ENCODE measurements at places on chromosomes 6 and 20.

GRCh38 chr6:164243012-164243610 is 828.6 kb downstream of the QKI start:
- no peak for DNase-seq

DNA sequence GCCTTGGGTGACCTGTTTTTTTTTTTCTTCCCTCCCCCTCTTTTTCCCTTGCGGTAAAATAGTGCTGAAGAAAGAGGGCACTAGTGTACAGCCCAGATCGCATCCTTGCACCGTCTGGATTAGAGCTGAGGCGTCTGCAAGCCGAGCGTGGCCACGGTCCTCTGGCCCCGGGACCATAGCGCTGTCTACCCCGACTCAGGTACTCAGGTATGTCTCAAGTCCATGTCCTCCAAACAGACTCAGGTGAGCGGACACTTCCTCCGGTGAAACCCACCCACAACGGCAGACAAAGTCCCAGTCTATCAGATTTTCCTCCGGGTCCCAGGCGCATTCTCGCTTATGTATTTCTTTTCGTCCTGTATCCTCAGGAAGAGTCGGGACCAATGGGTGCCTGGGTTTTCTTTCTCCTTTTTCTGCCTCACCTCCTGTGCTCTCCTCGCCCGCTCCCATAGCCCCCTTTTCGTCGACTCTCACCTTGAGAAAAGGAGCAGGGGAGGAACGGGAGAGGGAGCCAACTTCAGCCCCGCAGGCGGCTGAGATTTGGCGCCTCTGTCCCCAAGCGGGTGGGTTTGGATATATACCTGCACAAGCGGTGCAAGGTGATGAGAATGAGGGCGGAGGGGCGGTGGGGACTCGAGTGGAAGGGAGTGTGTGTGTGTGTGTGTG is 1.1 kb upstream of the GRM1 start:
- DNase-seq, result no peak

GRCh38 chr6:48169635-48170034 is 58.6 kb upstream of the PTCHD4 start:
- DNase-seq, result no peak

GRCh38 chr6:80214436-80215022 is 108.1 kb downstream of the BCKDHB start:
- DNase-seq, result peak; percentile 62

DNA sequence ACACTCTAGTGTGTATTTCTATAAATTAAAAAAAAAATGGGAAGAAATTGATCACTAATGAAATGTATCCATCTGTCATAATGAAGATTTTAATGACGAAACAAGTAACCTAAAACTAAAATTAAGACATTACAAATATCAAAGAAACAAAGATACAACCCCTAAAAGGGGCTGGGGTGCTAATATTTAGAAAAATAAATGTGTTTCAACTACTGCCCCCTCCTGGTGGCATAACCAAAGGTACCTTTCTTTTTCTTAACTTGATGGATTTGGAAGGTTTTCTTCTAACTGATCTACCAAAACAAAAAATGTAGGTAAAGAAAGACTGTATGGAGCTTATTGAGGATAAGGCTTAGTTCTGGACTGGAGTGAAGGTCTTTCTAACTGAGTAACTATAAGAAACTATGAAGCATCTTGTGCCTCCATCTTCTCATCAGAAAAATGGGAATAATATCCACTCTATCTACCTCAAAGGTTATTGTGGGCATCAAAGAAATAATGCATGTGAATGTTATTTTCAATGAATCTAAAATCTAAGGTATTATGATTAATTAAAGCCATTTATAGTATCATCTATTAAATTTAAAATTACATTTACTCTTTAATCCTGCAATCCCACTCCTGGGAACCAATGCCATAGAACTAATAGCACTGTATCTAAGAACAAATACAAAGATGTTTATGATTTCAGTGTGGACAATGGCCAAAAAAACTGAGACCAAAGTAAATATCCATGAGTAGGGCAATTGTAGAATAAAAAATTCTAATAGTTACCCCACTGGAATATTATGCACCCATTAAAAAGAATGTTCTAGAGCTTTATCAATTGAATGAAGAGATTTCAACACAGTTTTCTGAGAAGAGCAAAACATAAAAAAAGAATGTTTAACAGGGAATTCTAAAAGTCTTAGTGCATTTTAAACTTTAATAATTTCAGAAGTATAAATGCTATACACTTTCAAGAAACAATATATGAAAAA is 117.2 kb downstream of the BACH2 start:
- DNase-seq, result no peak

DNA sequence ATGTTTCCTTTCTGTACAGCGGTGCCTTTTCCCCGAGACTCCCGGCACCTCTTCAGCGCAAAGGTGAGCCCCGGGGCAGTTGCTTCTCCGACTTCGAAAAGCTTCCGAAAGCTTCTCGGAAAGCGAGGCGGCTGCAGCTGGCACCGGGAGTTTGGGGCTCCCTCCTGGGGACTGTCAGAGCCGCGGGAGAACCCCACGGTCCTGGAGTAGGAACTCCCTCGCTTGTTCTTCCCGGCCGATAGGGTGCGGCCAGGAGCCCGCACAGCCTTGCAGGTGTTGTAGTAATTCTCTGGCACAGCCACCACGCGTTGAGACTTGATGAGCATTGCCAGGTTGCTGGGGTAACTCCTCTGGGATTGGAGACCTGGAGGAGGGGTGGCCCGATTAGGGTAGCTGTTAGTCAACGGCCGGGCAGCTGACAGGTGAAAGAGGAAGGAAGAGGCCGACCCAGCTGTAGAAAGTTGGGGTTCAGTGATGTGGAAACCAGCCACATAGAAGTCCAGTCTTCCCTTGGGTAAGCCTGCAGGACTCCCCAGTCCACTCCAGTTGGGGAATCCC is 721 bp downstream of the KDM1B start:
- peak; percentile 40 for DNase-seq

GRCh38 chr6:20564269-20564668 is 30.0 kb downstream of the CDKAL1 start:
- peak; percentile 59 for DNase-seq

DNA sequence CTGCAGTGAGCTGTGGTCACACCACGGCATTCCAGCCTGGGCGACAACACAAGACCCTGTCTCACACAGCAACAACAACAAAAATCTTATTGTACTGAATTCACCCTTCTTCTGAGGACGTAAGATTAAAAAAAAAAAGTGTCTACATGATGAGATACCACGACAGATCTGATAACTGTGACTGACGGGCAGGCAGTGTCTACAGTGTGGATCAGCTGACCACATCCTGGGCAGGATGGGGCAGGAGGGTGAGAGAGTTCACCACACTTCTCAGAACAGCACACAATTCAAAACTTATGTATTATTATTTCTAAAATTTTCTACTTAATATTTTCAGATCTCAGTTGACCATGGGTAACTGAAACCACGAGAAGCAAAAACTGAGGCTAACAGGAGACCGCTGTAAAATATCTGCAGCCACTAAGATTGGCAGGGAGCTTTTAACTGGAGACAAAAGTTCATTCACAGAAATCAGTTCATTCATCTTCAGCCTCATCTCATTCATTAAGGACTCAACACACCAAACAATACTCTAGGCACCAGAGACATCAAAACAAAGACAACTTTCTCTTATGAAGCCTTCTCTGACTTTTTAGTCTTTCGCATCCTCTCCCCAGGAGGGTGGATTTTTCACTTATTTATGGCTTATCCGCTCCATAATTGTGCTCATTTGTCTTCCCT is 15.7 kb upstream of the NHSL1 start:
- DNase-seq, result no peak

DNA sequence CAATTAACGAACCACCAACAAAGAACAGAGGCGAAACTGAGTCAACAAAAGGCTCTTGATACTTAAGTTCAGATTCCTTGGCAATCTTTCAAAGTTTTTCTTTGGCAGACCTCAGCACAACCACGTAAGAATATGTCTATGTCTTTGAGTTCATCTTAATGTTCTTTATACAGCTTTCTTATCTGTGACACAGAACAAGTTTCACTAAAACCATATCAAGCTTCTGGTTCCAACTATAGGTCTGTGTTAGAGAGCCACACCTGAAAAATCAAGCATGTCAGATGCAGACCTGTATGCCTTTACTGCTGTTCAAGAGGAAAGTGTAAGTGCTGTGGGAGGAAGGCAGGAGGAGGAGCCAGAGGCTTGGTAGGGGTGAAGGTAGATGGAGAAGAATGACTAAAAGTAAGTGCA is 271.3 kb downstream of the KHDC1L start:
- peak; percentile 66 for DNase-seq

GRCh38 chr6:35745509-35745908 is 8.7 kb downstream of the ARMC12 start:
- no peak for DNase-seq

DNA sequence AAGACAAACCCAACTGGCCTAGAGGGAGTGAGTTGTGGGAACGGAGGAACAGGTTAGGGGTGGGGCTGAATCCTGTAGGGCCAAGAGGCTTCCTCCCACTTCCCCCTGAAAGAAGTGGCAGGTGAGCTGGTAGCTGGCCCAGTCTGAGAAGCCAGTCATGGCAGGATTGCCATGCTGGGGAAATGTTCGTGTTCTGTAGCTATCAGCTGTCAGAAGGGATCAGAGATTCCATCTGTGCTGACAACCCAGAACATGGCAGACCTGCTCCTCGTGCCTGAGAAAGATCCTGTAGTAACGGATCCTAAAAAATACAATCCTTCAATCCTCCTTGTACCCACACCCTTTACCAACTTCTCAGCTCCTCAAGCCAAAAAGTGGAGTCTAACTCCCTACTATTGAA is 43.0 kb downstream of the BANF2 start:
- DNase-seq, result no peak

- no peak for DNase-seq
These were observed 353.3 kb upstream of the CNR1 start for GRCh38 chr6:88519301-88520016.

- DNase-seq, result no peak
These were observed 27.4 kb downstream of the NPEPL1 start for GRCh38 chr20:58719971-58720371.

DNA sequence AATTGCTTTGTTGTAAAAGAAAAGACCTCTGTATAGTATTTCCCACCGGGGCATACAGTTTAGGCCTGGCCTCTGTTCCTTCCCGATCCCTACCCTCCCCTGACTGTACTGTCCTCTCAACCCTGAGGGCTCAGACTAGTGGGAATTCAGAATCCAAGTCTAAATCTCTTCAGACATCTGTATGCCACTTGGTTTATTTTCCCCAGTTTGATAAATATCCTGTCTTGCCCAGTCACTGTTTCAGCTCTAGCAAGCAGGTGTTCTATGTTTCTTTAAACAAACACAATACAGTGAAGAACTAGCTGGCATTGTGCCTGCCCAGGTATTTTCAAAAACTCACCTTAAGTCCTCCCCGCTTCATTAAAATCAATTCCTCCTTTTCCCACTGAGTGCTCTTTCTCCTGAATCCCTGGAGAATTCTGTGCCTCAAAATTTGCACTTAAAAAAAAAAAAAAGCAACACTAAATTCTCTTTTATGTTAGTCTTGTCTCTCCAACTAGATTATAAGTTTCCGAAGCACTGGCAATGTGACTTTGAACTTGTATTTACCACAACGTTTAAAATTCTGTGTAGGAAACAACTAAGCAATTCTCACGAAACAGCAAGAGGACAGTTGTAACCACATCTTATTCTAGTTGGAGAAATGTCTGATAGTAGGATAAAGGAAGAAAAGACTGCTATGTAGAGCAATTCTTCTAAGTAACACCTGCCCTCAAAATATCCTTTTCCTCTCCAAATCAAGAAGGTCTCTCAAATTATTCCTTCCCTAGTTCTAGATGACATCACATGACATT is 112.0 kb upstream of the CARMIL1 start:
- DNase-seq, result no peak

GRCh38 chr6:108165714-108166663 is at the start of gene NR2E1:
TSS of gene NR2E1 (plus strand) at chr6:108166022. CDS start at chr6:108166766, 744 bp downstream.
- DNase-seq, result no peak

- DNase-seq, result no peak
These were observed 664.8 kb upstream of the GJE1 start for GRCh38 chr6:141467881-141468280.

- no peak for DNase-seq
These were observed 13.7 kb downstream of the TRAF3IP2 start for GRCh38 chr6:111591901-111592461.
